ENCODE measurements at places on chromosomes 11 and 22.

- DNase-seq: no peak
Measured at GRCh38 chr11:114060392-114061047, 1.0 kb downstream of the ZBTB16 start.

GRCh38 chr11:114148013-114148382, 88.5 kb downstream of the ZBTB16 start:
- DNase-seq: no peak

GRCh38 chr11:126146454-126147192, 64.8 kb downstream of the RPUSD4 start:
- DNase-seq: no peak

DNA sequence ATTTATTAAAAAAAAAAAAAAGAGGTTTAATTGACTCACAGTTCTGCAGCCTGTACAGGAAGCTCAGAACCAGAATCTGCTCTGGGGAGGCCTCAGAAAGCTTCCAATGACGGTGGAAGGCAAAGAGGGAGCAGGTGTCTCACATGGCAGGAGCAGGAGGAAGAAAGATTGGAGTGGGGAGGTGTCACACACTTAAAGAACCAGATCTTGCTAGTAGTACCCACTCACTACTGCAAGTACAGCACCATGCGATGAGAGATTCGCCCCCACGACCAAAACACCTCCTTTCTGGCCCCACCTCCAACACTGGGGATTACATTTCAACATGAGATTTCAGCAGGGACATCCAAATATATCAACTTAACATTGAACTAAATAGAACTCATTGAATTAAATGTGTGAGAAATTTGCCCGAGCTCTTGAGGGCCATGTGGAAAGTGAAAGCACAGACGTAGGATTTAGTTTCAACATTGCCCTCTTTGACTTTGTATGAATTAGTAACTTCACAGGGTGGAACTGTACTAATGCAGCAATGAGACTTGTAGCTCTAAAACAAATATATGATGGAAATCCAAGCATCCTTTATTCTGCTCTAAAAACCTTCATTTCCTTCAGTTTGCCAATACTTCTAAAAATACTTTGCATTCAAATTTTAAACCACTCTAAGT, 628.2 kb downstream of the FAM181B start:
- DNase-seq: no peak

DNA sequence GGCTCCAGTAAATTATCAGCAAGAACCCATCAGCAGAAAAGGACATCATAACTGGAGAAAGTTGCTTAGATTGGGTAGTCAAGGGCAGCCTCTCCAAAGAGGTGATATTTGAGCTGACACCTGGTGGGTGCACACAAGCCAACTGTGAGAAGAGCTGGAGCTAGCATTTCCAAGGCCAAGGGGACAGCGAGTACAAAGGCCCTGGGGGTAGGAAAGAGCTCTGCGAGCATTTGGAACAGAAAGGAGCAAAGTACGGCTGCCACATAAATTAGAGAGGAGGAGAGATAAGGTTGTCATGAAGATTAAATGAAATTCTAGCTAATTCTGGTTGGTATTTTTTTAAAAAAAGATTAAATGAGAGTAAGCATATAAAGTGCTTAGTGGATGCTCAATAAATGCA, 21.7 kb upstream of the SMCO4 start:
- no peak for DNase-seq

Measured in stimulated activated CD8-positive, alpha-beta memory T cell treated with anti-CD3 and anti-CD28 coated beads, Interleukin-15, amount 100 ng/mL, for 24 hours (primary cell).